Neural crest cell (in vitro differentiated cells): ENCODE measurements at places on chromosomes 1 and 21. TPM values are rescaled to one million over a fixed set of nuclear protein-coding genes. Genes with fewer than 3 reads are reported as not detected.

DNA sequence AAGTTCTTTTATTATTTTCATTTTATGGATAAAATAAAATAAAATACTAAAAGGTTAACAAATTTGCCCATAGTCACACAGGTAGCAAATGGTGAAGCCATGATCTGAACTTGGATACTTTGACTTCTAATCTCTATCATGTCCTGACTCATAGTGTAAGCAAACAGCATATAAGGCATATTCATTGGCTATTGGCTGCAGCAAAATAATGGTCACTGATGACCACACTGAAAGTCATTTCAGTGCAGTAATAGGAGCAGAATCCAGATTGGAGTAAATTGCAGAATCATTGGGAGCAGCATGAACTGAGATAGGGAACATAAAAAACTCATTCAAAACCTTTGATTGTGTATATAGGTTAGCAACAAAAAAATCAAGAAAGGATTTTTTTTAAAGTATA, 262.9 kb downstream of the PLA2G4A start:
- no peak for DNase-seq

- no peak for DNase-seq
These were observed at the start of gene SPATA46 for GRCh38 chr1:162376691-162377090. Gene SPATA46, minus strand, starts transcription at chr1:162376854. Its CDS starts 64 bp downstream, at chr1:162376790.

The OR6K3 gene
- not detected in 2 replicates for total RNA-seq

DNA sequence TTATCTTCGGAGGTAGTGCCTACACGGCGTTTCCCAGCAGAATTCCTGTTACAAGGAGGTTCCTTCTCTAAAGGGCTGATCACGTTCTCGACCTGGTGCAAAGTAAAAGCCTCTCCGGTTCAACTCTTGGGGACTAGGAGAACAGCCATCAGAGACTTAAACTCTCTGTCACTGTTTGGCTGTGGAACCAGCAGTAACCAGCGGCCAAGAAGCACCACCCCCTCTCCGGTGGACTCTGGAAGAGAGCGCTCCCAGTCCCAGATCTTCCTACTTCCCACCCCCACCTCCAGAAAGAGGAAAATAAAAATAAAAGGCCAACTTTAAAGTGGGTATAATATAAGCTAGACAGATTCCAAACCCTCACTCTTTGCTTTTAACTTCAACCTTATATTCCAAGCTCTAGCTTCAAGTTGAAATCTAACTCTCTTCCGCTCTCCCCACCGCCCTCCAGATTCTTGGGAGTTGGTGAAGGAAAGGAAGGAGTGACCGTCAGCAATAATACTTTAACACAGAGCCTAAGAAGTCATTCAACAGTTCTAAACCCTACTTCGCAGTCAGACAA, 2.9 kb downstream of the BRINP3 start:
- DNase-seq: no peak

GRCh38 chr1:205951746-205952145, 8.5 kb upstream of the SLC26A9 start:
- no peak for DNase-seq

DNA sequence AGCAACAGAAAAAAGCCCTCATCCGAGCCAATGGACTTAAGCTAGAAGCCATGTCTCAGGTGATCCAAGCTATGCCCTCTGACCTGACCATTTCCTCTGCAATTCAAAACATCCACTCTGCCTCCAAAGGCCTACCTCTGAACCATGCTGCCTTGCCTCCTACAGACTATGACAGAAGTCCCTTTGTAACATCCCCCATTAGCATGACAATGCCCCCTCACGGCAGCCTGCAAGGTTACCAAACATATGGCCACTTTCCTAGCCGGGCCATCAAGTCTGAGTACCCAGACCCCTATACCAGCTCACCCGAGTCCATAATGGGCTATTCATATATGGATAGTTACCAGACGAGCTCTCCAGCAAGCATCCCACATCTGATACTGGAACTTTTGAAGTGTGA, 20.7 kb downstream of the NR5A2 start:
- no peak for DNase-seq

DNA sequence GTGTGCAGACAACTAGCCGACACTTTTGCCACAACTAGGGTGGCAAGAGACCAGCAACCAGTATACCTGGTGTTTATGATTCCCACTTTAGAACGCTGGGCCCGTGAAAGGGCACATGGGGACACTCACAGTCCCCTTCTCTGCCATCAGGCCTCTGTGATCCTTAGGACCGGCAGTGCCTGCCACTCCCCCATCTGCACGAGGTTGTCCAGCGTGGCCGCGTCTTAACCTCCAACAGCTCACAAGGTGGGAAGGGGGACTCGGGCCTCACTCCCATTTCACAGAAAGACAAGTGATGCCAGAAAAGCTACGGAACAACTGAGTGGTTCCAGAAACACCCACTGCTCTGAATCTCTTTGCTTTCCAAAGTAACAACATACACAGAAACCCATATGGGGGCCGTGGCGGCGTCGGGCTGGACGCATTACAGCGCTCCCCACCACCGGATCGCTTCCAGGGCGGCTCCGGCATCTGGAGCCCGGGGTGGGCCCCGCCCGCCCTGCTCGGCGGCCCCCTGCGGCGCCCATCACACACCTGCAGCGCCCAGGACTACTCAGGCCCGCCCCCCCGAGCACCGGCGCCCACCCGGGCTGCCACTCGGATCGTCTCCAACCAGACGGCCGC, 1.0 kb downstream of the ZNF496 start:
- DNase-seq: no peak

The WARS2 gene
- total RNA-seq: 12.3 and 13.6 TPM in 2 replicates

GRCh38 chr1:5909576-5910275, 82.5 kb downstream of the NPHP4 start:
- DNase-seq: no peak

- no peak for DNase-seq
These were observed 126.1 kb upstream of the CACHD1 start for GRCh38 chr1:64343823-64344190.

The TMPRSS15 gene
- not detected in 2 replicates for total RNA-seq

DNA sequence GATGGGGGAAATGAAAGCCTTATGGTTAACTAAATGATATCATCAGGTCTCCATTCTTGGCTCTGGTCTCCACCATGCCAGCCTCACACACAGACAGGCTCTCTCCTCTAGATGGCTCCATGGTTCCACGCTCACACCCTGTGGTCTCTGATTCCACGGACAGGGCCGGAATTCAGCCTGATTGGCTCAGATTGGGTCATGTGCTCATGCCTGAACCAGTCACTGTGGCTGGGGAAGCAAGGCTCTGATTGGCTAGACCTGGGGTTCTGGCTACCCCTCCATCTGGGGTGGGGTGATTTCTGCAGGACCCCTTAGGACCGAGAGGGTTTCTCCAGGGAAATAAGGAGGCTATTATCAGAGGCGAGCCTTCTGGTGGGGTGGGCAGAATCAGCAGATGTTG, 277.0 kb downstream of the PTPRU start:
- DNase-seq: peak; percentile 22

DNA sequence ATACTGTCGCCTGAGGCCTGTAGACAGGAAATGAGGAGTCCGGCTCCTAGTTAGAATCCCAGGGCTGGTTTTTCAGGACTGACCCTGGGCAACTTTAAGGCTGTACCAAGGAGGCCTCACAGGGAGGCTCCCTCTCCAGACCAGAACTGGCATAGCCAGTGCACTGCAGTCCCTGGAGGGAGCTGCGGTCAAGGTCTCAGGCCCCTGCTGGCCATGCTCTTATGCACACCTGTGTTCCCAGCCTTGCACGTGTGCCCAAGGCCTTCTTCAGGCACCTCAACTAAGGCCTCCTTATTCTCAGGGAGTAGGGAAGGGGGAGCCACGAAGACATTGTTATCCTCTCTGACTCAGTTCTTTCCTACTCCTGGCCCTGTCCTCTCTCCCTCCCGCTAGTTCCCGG, 22.0 kb upstream of the IFNAR1 start:
- DNase-seq: no peak

The ALG6 gene
- 26.0 and 26.9 TPM in 2 replicates for total RNA-seq

- no peak for DNase-seq
These were observed 838.2 kb upstream of the RGS18 start for GRCh38 chr1:191320062-191320461.

DNA sequence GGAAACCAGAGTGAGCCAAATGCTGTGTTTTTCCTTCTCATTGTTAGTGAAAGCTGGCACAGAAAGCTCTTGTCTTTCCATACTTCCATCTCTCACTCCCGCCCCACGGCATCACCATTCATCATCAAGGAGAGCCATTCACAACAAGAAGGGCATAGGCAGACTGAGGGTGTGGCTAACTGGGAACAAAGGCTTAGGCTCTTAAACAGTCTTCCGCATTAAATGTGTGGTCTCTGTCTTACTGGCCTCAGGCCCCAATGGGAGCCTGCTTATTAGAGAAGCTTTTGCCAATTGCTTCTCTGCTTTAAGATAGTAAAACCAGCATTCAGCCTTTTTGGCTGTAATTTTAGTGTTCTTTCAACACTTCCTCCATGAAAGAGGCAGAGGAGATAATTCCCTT, 51.4 kb downstream of the TNFSF18 start:
- no peak for DNase-seq

The TMEM51 gene
- total RNA-seq: 6.6 and 6.7 TPM in 2 replicates

The LORICRIN gene
- total RNA-seq: not detected in 2 replicates

The TMEM79 gene
- 4.3 and 4.6 TPM in 2 replicates for total RNA-seq

The PBX1 gene
- total RNA-seq: 68.9 and 71.7 TPM in 2 replicates

DNA sequence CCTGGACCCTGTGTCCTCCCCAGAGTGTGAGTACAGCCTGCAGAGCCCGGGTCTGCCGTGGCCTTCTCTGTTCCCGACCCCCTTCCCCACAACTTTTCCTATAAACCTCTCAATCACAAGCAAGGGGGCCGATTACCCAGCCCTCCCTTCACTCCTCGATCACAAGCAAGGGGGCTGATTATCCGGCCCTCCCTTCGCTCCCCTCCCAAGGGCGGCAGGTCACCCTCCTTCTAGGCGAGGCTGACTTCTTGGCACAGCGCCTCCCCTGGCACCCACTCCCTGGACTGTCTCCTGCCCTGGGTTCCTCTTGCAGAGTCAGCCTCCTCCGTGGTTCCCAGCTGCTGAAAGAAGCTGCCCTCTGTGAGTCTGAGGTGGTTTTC, 12.3 kb upstream of the LDLRAP1 start:
- DNase-seq: no peak

The LMX1A gene
- not detected in 2 replicates for total RNA-seq

The DCST1 gene
- total RNA-seq: not detected in 2 replicates

GRCh38 chr1:44524655-44525500, 119.8 kb downstream of the RNF220 start:
- DNase-seq: no peak

DNA sequence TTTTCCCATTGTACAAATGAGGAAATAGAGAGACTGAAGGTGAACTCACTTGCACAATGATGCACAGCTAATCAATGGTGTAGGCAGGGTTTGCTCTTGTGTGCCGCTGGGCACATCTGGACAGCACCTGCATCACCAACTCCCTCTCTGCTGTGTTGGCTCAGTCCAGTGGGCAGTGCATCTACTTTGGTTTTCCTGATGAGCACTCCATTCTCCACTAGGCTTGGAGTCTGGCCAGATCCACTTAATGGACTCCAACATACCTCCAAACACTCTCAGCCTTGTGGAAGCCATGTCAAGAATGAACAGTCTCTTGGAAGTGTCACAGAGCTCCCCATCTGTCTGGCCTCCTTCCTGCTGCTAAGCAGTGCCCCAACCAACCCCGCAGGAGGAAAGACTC, 152.2 kb downstream of the HIVEP3 start:
- no peak for DNase-seq

The LDLRAD2 gene
- total RNA-seq: 0.40 and 0.55 TPM in 2 replicates

GRCh38 chr1:245177071-245177900, 22.5 kb downstream of the KIF26B start:
- no peak for DNase-seq

The PHACTR4 gene
- total RNA-seq: 79.1 and 80.8 TPM in 2 replicates

- DNase-seq: no peak
These were observed 275.9 kb downstream of the LRRC40 start for GRCh38 chr1:69929308-69930057.

- no peak for DNase-seq
These were observed 120.1 kb downstream of the CCDC185 start for GRCh38 chr1:223513309-223513708.

The HFM1 gene
- 6.6 and 7.1 TPM in 2 replicates for total RNA-seq

The TMPRSS2 gene
- total RNA-seq: not detected in 2 replicates

DNA sequence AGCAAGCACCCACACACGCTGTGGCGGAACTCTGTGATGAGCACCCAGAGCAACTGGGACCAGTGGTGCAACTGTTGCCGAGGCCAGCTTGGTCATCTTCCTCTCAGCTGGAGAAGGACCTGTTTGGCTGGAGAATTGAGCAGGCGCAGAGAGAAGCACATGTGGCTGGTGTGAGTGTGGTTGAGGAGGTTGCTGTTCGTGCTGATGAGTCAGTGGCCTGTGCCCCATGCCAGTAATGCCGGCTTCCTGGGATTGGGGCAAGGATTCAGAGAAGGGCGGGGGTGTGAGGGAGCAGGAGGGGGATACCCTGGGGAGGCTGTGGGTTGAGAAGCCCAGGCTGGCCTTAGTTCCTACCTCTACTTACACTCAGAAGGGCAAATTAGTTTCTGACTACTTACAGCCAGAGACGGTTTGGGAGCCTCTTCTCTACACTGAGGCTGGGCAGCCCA, 57.5 kb upstream of the EPS8L3 start:
- no peak for DNase-seq

- DNase-seq: no peak
These were observed 1.2 kb upstream of the TSPAN2 start for GRCh38 chr1:115090540-115090939.

DNA sequence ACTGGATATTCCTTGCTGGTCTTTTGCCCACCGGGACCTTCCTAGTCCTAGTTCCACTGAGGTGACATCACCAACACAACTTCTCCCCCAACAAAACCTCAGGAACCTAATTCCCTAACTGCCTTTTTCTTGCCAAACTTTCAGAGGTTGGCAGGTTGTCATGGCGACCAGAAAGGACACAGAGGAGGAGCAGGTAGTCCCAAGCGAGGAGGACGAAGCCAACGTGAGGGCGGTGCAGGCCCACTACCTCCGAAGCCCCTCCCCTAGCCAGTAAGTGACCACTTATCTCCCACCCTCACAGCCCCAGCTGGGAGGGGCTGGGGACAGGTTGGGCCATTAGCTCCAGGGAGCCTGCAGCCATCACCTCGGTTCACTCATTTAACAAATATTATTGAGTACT, 815 bp downstream of the STYXL2 start:
- DNase-seq: no peak

DNA sequence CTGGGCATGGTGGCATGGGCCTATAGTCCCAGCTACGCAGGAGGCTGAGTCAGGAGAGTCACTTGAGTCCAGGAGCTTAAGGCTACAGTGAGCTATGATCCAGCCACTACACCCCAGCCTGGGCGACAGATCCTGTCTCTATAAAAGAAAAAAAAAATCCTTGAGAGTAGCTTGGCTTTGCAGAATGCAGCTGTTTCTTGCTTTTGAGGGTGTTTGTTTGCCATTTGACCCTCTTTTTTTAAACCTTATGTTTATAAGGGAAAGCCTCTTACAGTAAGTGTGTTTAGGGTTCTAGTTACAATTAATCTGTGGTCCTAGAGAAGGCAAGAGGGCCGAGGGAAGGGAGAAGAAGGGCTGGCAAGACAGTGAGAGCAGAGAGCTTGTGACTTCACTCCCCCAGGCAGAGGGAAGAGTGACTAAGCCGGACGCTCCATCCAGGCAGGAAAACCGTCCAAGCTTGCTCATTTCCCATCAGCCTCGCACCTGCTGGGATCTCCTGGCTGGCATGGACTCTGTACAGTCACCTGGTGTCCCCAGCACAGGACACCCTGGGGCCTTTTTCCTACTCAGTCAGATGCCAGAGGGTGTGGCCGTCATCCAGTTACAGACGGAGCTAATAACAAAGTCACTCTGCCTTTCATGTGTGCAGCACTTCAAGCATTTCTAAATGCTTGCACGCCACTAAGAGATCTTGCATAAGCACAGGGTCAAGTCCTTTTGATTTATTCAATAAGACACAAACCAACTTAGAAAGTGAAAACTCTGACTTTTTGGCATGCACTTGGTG, 55.5 kb upstream of the PSEN2 start:
- no peak for DNase-seq

The CLCA1 gene
- total RNA-seq: not detected in 2 replicates
